ENCODE measurements at places on chromosomes 4 and X. TPM values are rescaled to one million over a fixed set of nuclear protein-coding genes. Genes with fewer than 3 reads are reported as not detected.

The MAGEA2 gene
- total RNA-seq = not detected

The ADGRG4 gene
- total RNA-seq = 0.25 TPM

The COMMD8 gene
- 41.7 TPM for total RNA-seq

The BGN gene
- 115 TPM for total RNA-seq

The PSAPL1 gene
- total RNA-seq = not detected

The LIMCH1 gene
- total RNA-seq = 17.4 TPM

The PARM1 gene
- not detected for total RNA-seq

The KLKB1 gene
- total RNA-seq = not detected

The LUZP4 gene
- not detected for total RNA-seq

The RGN gene
- 6.2 TPM for total RNA-seq

Measured in GM23248 (cell line).